ENCODE measurements at places on chromosomes 16 and 17.

DNA sequence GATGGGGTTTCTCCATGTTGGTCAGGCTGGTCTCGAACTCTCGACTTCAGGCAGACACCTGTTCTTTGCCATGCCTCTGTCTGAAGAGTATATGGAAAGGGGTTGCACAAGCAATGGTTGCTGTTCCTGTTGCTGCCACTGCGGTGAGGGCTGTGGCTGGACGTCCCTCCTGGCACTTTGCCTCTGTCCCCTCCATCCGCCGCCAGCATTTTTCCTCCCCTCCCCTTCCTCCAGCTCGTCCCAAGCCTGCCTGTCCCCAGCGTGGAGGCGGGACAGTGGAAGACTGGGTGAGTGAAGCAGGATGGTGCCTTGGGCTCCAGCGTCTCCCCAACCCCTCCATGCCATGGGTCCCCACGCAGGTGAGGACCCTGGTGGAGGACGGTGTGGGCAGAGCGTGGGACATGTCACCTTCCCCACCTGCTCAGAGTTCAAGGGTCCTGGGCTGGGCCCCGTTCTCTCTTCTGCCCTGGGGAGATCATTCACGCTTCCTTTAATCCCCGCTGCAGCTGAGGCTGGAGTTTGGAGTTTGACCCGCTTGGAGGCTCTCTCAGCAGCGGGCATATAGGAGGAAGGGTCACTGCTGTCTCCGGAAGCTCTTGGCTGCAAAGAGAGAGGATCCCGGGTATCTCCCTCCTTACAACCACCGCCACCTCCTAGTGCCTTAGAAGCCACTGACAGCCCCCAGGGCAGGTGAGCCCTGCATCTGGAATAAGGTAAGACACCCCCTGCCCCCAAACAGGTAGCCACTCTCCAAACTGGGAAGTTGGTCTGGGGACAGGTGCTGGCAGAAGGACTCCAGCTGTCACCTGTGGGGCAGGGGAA, at the start of gene SLC5A11:
SLC5A11 (plus strand) TSS at position 238 of the 822 bp plus-strand sequence. CDS start 12,681 bp downstream, outside the sequence.
- no peak for DNase-seq

DNA sequence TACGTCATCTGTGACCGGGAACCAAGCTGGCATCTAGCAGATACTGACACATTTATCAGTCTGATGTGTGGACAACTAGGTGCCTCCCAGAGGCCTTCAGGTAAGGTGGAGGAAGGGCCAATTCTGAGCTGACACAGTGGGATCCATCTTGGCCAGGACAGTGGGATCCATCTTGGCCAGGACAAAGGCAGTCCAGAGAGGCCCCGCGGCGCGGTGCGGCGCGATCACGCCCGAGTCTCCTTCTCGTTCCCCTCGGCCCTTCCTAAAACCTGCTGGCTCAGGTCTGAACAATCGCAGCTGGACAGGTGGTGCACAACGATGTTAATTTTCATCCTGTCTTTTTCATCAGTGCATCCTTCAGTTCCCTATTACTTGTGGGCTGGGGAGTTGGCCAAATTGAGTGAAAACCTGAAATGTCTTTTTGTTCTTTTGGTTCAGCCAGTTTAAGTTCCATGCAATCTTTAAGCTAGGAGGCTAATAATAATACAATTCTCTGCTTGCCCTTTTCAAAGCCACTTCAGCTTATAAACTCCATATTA, 486 bp upstream of the WSB1 start:
- no peak for DNase-seq

GRCh38 chr17:27404676-27405075, 51.6 kb upstream of the KSR1 start:
- DNase-seq: no peak

DNA sequence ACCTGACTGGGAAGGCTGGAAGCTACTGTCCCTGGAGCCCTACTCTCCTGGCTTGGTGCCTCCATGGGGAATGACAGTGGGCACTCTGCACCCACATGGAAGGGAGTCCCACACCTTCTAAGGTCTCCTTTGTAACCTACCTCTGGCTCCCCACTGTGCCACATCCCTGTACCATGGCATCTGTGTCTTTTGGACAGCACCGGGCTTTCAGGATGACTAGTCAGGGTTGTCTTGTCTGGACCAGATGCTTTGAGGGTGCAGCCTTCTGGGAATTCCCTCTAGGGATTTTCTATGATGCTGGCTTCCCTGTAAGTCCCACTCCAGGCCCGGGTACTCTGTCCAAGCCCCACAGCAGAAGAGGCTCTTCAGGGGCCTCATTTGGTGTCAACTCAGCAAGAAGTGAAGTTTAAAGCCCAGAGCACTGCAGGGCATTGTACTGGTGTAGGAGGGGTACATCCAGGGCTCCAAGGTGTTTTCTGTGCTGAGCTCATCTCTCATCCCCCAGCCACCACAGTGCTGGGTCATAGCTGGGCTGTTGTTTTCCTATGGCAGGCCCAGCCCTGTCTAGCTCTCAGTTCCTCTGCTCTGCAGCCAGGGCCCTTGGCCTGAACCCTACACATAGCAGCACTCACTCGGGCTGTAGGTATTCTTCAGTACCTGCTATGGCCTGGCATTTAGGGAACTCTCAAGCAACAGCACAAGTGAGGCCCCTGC, 255.3 kb downstream of the CPPED1 start:
- no peak for DNase-seq

- no peak for DNase-seq
Measured at GRCh38 chr16:29982560-29983419, 9.1 kb downstream of the TAOK2 start.

GRCh38 chr17:75390982-75391381, 14.5 kb downstream of the GRB2 start:
- no peak for DNase-seq

DNA sequence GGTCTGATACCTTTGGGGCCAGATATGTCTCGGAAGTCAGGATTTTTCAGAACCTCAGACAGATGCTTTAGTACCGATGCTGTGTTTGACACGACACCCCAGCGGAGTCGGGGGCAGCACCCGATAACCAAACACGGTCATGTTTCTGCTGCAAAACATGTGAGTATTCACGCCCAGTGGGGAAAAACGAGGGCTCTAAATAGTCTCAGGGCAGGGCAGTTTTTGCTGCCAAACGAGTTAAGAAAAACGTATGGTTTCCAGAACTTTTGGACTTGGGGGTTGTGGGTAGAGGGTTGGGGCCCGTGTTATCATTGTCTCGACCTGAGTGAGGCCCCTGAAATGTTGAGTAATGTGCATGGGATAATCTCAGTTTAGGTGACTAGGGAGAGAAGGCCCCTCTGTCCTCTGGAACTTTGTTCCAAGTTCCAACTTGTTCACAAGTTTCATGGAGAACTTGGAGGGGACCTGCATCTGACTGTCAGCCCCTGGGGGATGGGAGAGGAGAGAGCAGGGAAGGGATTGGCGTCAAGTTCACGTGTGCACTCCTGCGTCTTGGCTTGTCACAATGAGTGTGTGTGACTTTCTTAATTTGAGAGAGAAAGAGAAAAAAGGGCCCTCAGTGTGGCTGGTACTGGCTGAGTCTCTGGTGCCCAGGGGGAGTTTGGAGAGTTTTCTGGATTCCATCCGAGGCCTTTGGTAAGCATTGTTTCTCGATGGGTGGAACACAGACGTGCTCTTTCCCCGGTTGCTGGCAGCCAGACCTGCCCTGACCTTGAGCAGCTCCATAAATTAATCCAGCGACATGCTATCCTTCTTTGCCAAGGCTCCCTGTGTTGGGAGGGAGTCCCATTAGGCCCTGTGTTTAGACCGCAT, 83.9 kb upstream of the CIBAR2 start:
- DNase-seq: no peak

DNA sequence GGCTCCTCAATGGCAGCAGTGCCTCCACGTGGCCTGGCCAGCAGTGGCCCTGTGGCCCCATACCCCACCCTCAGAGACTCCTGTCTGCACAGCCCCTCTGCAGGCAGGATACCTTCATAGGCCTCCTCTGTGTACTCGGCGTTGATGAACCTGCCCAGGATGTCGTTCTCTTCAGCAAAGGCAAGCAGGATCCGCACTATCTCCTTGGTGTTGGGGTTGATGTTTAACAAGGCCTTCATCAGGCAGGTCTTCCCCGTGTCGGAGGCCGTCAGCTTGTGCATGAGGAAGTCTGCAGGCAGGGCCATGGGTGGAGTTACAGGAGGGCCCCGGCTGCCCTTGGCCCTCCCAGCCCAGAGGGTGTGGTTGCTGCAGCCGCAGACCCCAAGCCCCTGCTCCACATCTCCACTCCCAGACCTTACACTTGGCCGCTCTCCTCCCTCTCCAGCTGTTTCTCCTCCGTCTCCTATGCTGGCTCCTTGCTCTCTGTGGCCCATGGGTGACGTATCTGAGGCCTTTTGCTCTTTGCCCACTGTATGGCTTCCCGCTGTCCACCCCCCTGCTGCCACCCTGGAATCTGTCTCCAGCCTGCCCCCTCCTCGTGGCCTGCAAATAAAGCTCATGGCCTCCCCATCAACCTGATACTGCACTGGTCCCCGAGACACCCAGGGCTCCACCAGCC, 15.1 kb downstream of the TRPV3 start:
- no peak for DNase-seq

- DNase-seq: no peak
Measured at GRCh38 chr16:88378836-88379693, 3.7 kb upstream of the ZNF469 start.

DNA sequence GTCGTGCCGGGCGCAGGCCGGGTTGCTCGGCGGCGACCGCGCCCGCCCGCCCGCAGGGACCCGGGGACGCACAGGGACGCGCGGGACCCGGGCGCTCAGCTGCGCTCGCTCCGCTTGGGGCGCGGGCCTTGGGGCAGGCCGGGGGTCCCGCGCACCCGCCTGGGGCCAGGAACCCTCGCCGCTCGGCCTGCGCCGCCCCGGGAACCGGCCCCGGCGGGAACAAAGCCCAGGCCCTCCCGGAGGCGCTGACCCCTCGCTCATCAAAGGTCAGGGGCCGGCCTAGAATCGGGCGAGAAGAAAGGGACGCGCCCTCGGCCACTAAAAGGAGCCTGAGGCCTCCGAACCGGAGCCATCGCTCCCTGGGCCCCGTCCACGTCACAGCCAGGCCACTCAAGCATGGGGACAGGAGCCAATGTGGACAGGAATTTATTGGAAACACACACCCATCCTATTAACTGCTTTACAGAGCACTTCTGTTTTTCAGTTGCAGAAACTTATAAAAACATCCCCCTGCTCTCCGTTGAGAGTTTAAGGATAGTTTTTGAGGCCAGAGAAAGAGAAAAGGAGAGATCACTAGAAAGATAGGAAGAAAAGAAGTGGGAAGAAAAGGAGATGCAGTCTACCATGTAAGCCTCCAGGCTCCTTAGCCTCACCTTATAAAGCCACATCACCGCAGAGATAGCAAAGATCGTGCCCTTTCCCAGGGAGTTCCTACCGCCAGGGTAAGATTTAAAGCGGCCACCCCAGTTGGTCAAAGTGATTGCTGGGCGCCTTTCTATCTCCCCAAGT, 558 bp upstream of the ZFHX3 start:
- DNase-seq: no peak

- DNase-seq: no peak
Measured at GRCh38 chr17:1686086-1686485, 1.4 kb upstream of the PRPF8 start.

Measured in NCI-H748 treated with DMSO at 0.1 percent for 48 hours (cell line).